ENCODE measurements at places on chromosomes 2 and 18.
A peak's percentile ranks its signal among the peaks of the same experiment; 100 is the strongest.

- no peak for DNase-seq
These were observed 315.8 kb downstream of the GULP1 start for GRCh38 chr2:188607501-188607900.

GRCh38 chr18:77203071-77203470, 46.6 kb upstream of the GALR1 start:
- DNase-seq: peak; percentile 44

DNA sequence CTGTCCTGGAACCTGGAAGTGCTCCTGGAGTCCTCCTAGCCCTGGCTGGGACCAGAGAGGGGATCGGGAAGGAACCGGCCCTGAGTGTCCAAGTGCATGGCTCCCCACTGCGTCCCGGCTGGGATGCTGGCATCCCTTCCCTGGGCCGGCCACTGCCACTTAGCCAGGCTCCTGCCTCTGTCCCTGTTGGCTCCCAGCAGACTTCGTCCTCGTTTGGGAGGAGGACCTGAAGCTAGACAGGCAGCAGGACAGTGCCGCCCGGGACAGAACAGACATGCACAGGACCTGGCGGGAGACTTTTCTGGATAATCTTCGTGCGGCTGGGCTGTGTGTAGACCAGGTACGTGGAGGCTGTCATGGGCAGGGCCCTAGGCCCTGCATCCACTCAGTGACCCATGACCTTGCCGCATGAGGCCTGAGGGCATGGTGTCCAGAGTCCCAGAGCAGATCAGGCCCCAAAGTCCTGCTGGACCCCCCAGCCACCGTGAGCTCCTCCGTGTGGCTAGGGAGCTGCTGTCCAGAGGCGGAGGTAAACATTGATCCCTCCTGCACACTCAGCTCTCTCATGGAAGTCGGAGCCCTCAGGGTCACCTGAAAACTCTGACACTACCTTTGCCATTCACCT, 7.1 kb downstream of the ANO7 start:
- DNase-seq: no peak

DNA sequence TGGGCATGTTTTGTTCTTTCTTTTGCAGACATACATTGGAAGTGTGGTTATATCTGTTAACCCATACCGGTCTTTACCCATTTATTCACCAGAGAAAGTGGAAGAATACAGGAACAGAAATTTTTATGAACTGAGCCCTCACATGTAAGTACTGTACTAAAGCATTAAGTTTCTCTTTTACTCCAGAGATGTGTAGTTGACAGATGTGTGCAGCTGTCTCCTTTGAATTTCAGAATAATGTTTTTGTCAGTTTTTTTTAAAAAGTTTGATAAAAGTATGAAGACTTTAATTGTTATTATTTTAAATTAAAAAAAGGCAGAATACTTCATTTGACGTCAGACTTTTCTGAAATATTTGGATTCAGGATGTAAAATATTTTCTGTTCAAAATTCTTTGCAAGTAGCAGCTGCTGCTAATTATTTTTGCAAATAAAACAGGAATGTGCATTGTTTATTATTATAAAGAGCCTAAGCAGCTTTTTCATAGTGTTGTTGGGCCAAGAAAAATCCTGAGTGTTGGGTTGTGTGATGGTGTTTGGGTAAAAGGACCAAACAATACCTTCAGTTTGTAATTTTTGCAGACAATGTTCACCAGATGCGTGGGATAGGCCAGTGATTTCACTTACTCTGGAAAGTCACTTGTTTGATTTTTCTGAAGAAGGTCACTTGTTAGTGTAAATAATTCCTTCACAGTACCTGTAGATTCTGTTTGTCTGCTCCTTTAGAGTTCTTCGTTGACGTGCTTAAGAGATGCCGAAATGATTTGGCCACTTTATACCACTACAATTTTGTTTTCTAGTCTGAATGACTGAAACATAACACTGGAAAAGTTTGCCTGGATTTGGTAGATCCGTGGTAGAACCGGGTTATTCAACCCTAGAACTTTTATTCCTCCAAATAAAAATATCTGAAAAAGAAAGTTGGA, 51.1 kb downstream of the MYO1B start:
- no peak for DNase-seq

GRCh38 chr2:174485788-174486562, 854 bp downstream of the GPR155 start:
- DNase-seq: peak; percentile 44

DNA sequence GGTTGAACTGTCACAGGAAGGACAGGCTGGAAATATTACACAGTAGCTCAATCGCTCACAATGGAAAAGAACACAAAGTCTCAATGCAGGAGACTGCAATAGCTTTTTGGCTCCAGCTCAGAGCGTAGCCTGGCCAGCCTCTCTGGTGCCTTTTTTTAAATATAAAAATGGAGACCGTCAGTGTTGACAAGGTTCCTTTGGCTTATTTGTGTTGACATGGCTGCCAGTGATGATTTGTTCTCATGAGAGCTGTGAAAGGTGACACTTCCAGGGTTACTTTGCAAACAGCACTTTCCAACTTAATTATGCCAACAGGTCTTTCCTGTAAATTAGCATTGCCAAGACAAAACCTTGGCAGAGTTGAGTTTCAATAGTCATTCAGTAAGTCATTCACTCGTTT, 70.8 kb downstream of the KCNE4 start:
- DNase-seq: no peak

DNA sequence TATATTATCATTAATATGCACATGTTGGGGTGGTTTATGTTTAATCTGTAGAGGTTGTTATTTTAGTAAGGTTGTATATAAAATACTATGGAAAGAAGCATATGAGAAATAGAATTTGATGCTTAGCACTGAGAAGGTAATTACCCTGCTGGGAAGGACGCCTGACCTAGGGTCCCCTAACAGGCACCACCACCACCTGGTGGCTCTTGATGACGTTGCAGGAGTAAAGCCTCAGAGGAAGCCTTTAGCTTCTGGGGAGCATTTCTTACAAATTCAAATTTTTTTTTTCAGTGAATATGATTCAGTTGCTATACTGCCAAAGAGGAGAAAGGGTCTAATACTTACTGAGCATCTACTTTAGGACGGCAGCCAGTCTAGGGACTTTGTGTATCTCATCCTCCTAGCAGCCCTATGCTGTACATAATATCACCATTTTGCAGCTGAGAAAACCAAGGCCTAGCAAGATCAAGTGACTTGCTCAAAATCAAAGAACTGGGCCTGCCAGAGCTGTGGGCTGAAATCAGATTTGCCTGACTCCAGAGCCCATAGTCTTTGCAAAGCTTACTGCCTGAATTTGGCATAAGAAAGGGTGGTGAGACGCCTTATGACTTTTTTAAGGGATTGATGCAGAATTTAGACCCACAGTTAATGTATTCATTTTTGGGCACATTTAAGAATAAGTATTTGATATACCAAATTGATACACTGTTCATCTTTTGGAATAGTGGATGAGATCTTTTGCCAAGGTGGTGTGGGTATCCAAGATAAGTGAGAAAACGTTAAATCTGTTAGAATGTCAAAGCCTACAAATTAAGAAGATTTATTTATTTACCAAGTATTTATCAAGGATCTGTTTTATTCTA, 78.8 kb upstream of the GAREM1 start:
- peak; percentile 71 for DNase-seq

GRCh38 chr2:228841877-228842276, 429.2 kb downstream of the PID1 start:
- no peak for DNase-seq

DNA sequence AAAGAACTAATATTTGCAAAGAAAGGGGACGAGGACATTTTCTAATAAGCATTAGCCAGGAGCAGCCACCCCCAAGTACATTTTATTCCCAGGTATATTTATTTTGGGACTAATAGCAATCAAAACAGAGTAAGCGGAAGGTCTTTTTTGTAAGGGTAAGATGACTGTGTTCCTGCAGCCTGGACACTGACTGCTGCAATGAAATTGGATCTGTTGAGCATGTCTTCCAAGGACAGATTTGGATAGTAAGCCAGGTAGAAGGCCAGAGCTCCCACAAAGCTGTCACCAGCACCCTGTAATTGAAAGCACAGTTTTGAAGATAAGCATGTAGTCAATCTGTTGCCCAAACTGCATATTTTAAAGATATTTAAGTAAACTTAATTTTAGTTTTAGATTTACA, 10.0 kb downstream of the MRPL33 start:
- no peak for DNase-seq

DNA sequence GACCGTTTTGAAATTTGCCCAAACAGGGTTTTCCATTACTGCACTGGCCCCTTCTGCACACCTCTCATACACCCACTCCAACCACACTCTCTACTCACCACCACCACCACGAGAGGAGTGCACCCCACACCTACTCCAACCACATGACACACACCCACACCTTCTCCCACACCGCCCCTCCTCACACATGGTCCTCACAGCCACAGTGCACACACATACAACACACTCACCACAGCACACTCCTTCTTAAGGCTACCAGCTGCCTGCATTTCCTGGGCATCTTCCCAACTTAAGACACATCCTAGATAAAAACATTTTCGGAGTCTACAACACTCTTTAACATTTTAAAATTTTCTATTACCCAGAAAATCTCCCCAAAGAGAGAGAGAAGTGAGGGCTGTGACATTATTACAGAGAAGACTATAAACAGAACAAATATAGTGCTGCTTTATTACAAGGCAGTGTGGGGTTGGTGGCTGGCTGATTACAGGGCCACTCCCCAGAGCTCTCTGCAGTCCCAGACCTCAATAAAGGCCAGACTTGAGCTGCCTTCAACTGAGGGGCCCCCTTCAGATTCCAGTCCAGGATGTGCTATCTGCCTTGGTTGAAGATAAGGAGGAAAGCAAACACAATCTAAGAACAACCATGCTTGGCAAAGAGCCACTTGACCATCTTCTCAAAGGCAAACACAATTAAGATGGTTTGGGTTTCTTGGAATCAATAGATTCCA, 36.1 kb downstream of the NHEJ1 start:
- no peak for DNase-seq

DNA sequence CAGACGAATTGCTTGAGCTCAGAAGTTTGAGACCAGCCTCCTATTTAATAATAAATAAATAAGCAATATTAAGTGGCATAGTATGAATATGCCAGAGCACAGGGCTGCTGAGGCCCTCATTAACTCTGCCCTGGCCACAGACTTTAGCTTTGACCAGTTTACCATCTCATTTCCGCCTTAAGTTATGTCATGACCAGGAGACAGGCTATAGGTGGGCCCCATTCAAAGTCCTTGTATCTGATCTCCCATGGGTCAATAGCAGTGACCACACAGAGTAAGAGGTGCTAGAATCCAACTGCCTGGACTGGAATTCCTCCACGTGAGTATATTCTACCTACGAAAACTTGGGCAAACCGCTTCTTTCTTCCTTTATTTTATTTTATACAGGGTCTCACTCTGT, 13.4 kb upstream of the ASXL2 start:
- DNase-seq: no peak

Measured in stomach (tissue), 19 donors.